ENCODE measurements at places on chromosomes 12 and 14.

DNA sequence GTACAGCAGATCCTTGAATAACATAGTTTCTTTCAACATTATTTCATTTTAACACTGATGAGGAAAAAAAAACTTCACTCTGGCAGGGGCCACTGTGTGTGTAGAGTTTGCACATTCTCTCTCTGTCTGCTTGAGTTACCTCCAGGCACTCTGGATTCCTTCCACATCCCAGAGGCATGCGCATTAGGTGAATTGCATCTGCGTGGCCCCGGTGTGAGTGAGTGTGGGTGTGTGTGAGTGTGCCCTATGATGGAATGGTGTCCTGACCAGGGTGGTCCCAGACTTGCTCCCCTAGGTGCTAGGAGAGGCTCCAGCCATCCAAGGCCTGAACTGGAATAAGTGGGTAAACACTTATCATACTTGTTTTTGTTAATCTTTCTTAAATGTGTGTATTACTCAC, 90.6 kb upstream of the LRIG3 start:
- no peak for DNase-seq

- DNase-seq, result no peak
Observed at GRCh38 chr14:93734086-93734822, 54.0 kb downstream of the PRIMA1 start.

GRCh38 chr14:32476532-32476931, 147.4 kb downstream of the AKAP6 start:
- DNase-seq, result no peak

- no peak for DNase-seq
Observed at GRCh38 chr14:81192594-81192993, 28.2 kb downstream of the GTF2A1 start.

GRCh38 chr14:92617581-92617980, 104.0 kb downstream of the RIN3 start:
- DNase-seq, result no peak

DNA sequence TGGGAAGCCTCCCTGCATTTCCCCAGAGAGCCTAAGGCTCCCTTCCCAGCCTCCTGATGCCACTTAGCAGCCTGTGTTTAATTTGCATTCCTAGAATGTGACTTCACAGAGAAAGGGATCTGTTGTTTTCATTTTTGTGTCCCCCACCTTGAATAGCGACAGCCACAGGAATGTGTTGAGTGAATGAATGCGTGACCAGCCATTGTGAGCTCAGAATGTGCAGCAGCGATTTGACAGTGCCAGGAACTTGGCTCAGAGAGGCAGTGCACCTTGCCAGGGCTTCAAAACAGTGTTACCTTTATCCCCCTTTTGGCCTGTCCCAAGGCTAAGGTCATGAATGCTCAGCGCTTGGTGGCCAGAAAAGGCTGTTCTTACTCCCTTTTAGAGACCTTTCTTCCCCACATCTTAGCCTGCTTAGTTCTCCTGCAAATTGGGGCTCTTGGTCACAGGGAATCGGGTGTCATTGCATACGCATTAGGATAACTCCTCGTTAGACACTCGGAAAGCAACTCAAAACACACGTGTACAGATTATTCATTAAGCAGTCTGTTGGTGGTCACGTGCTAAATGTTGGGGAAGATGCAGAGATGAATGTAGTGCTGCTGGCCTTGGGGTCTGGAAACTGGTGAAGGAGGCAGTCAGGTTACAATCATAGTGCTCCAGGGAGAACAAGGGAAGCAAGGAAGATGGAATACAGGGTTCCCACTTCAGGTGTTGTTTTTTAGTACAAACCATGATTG, 9.8 kb downstream of the NTF3 start:
- DNase-seq, result no peak

DNA sequence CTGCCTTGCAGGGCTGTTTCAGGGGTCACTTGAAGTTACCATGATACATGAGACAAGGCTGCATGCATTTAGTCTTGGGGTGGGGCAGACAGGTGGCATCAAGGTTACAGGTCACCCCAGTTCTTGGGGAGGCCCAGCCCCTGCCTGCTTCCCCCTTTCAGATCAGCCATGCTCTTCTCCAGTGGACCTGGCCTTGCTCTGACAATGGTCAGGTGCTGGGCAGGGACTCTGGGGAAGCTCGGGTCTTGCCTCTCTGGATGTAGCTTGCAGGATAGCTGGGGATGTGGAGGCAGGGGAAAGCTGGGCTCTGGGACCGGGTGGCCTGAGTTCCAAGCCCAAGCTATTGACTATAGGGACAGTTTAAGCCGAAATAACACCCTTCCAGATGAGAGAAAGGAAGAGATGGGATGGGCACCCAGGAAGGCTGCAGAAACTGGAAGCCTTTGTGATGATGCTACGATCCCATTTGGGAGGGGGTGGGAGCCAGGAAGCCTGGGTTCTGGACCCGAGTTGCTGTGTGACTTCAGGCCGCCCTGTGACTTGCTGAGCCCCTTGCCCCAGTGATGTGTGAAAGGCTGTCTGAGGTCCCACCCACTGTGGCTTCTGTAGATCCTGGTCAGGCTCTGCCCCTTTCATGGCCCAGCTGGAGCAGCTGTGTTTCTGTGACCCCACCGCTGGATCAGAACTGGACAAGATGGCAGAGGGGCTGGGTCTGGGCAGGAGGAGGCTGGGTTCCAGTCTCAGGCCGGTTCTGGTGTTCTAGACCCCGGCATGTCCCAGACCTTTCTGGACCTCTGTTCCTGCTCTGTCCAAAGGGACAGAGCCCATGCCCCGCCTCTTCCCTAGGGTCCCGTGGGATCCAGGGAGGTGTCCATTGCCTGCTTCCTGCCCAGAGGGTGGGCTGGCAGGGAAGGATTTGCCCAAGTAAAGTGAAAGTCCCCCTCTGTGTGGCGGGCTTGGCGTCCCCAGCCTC, 2.1 kb downstream of the TNFAIP2 start:
- no peak for DNase-seq

DNA sequence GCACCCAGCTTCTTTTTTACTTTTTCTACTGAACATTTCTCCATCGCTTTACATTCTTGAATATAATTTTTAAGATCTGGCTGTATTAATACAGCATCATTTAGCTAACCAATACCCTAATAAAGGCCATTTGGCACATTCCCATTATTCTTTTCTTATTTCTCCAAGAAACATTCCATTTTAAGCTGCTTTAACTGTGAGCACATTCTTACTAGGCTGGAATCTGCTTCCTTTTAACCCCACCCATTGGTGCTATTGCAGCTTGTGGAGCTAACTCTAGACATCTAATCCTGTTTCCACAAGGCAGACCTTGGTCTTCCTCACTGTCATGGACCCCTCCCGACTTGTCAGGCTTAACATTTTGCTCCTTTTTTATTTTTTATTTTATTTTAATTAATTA, 15.2 kb downstream of the CALM1 start:
- DNase-seq, result no peak

- no peak for DNase-seq
Observed at GRCh38 chr12:69660164-69660863, 38.8 kb downstream of the BEST3 start.

- no peak for DNase-seq
Observed at GRCh38 chr14:68950111-68950510, 29.0 kb downstream of the ACTN1 start.

- DNase-seq, result no peak
Observed at GRCh38 chr12:19689801-19690472, 250.6 kb downstream of the AEBP2 start.

- no peak for DNase-seq
Observed at GRCh38 chr14:32379447-32379846, 50.3 kb downstream of the AKAP6 start.

- DNase-seq, result no peak
Observed at GRCh38 chr14:69663300-69663643, 51.9 kb downstream of the SUSD6 start.

- DNase-seq, result no peak
Observed at GRCh38 chr12:52041695-52042123, 9.5 kb upstream of the NR4A1 start.

- DNase-seq, result no peak
Observed at GRCh38 chr14:60095781-60096450, 4.2 kb downstream of the PCNX4 start.

DNA sequence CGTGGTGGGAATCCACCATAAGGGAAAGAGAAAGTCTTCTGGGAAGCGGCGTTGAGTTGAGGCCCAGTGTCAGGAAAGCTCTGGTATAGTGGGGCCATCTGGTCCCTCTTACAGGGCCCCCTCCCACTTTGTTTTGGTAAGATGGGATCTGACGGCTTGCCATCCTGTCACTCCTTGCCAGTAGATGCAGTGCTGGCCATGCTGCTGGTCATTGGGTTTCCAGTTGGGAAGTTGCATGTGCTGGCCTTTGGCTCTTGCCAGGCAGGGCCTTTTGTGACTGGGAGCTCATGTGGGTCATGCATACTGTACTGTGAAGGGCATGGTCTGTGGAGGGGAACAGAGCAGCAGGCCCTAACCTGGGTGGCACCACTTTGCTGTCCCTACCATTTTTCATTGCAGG, 3.8 kb downstream of the TRAF3 start:
- no peak for DNase-seq

- no peak for DNase-seq
Observed at GRCh38 chr14:96351986-96352385, 11.2 kb downstream of the ATG2B start.

DNA sequence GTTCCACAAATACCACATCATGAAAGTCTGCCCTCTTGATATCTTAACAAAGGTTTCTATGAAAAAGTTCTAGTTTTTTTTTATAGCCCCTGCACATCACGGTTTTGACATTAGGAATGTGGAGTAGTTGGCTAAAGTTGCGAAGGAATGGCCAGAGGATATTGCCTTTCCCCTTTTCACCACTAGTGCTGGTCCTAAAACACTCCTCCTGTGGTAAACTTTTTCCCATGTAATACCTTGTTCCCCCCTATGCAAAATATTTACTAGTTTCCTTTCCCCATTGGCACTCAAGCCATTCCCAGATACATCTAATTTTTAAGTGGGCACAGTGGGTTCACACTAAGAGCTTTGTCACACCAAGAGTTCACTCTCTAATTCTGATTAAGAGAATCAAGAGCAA, 33.4 kb downstream of the R3HDM2 start:
- DNase-seq, result no peak

GRCh38 chr12:111283966-111284365, 84.9 kb downstream of the PHETA1 start:
- no peak for DNase-seq

GRCh38 chr12:76410781-76411180, 62.6 kb upstream of the BBS10 start:
- no peak for DNase-seq

DNA sequence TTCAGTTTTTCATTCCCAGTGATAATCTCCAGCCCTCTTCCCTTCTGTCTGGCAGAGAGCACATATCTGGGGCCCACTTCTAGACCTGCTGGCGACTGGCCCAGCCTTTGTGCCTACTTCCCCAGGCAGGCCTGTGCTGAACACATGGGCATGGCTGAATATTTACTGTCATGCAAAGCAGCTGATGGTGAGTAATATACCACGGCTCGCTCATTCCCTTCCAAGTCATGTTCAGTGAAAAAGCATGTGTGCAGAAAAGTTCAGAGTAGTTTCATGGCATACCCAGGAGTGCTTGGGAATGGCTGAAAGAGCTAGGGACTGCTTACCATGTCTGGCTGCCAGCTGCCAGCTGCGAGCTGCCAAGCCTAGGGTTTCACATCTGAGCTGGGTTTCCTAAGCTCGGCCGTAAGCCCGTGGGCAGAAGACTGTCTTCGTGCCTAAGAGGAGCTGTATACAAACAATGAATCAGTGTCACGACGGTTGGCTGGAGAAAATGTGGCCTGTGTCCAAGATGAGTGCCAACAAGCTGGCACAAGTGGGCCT, 179.9 kb upstream of the PELI2 start:
- DNase-seq, result peak; percentile 73

GRCh38 chr12:109767456-109767855, 53.8 kb downstream of the FAM222A start:
- DNase-seq, result no peak
